Heart right ventricle (tissue), 16 donors: ENCODE measurements at places on chromosomes 16 and 17. TPM values are rescaled to one million over a fixed set of nuclear protein-coding genes. Genes with fewer than 3 reads are reported as not detected.

DNA sequence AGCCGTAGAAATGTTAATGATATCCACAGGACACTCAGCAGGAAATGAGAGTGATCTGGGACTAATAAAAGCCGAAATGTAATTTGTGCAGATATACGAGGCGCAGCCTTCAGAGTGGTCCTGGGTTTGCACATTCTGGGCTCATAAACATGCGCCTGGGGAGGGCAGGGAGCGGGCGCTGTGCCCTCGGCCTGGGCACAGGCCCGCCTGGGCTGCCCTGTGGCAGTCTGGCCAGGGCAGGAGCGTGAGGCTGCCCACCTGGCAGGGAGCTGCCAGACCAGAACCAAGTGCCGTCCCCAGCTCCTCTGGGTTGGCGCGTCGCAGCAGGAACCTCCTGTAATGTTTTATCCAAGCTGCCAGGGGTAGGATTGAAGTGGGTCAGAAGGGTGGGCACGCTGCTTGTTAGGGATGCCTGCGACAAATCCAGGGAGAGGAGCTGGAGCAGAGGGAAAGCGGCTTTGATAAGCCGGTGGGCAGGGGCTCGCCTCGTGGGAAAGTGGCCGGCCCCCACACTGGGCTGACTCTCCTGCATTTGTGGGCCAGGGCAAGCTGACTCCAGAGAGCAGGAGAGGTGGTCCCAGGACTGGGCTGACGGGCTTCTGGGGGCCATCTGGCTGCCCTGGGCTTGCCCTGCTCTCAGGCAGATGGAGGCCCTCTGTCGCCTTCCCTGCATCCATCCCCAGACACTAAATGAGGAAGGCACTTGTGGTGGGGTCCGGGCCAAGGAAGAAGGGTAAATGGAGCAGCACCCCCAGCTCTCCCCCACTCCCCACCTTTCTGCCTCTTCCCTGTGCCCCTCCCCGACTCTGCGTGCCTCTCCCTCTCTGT lies 45.9 kb downstream of the SREBF1 start:
- no peak overlapping the region for H3K4me3 ChIP-seq
- DNase-seq = no peak
- H3K36me3 ChIP-seq = peaks cover 28% of the 10 kb centered on the region
- peaks cover 61% of the 10 kb centered on the region for H3K4me1 ChIP-seq
- H3K27me3 ChIP-seq = no peaks in the 10 kb centered on the region

- H3K4me1 ChIP-seq = peaks cover 8% of the 10 kb centered on the region
- DNase-seq = no peak
- peaks cover 52% of the 10 kb centered on the region for H3K27me3 ChIP-seq
- H3K36me3 ChIP-seq = no peaks in the 10 kb centered on the region
- no peak overlapping the region for H3K27ac ChIP-seq
These were observed 1.0 kb downstream of the SRCIN1 start for GRCh38 chr17:38604479-38605403.

GRCh38 chr16:74673876-74674275 lies 7.2 kb upstream of the RFWD3 start:
- no peak overlapping the region for H3K27ac ChIP-seq
- no peak overlapping the region for H3K4me3 ChIP-seq
- no peaks in the 10 kb centered on the region for H3K4me1 ChIP-seq
- DNase-seq = no peak

- H3K27me3 ChIP-seq = no peaks in the 10 kb centered on the region
- peak overlapping the region; percentile 82 for H3K4me3 ChIP-seq
- peak; percentile 14 for DNase-seq
These were observed 861 bp downstream of the RAB11FIP3 start for GRCh38 chr16:426115-426905.

DNA sequence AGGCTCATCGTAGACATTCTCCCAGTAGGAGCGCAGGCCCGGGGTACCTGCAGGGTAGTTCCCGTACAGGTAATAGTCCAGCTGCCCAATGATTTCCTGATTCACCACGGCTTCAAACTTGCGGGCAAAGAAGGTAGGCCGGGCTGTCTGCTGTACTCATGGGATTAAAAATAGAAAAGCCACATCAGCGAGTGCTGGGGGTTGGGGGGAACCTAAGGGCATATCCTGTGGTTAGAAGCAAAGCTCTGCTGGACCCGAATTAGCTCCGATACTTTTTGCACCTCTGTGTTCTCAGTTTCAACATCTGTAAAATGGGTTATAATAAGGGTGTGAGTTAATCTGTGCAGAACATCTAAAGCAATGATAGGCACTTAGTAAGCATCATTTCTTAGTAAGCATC lies 336.2 kb downstream of the XYLT1 start:
- DNase-seq = no peak
- H3K27ac ChIP-seq = no peak overlapping the region
- H3K4me3 ChIP-seq = no peak overlapping the region
- no peaks in the 10 kb centered on the region for H3K36me3 ChIP-seq

DNA sequence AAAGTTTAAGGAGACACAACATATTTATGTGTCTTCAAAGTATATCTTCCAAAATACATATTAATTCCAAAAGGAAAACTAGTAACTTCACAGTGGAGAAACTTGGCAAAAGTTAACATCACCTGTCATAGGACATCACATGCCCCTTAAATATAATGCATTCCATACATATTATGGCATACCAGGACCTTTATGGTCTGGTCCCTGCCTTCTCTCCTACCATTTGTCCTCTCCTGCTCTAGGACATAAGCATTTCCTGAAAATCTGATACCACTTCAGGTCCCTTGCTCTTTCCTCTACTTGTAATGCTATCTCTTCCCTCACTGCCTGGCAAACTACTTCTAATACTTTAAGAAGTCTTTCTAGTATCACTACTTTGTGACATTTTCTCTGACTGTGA lies 168.1 kb upstream of the RBL2 start:
- no peak for DNase-seq
- no peak overlapping the region for H3K27ac ChIP-seq
- no peak overlapping the region for H3K4me3 ChIP-seq

- DNase-seq = no peak
- H3K27me3 ChIP-seq = no peaks in the 10 kb centered on the region
- no peak overlapping the region for H3K27ac ChIP-seq
- no peak overlapping the region for H3K4me3 ChIP-seq
- no peaks in the 10 kb centered on the region for H3K4me1 ChIP-seq
- H3K36me3 ChIP-seq = no peaks in the 10 kb centered on the region
These were observed 43.2 kb upstream of the DNAJA2 start for GRCh38 chr16:47016700-47017133.

DNA sequence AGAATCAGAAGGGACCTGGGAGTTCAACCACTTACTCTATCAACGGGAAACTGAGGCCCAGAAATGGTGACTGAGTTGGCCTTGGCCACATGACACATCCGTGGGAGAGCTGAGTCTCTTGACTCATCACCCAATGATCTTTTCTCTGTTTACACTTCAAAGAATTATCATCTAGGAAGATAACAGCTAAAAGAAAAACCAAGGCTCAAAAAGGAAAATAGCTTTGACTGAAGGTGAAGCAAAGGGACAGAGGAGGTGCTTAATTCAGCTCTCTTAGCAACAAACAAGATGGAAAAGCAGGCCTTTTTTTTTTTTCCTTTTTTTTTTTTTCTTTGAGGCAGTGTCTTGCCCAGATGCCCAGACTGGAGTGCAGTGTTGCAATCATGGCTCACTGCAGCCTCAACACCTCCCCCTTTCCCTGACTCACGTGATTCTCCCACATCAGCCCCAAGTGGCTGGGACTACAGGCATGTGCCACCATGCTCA lies 16.7 kb downstream of the ERCC4 start:
- H3K4me1 ChIP-seq = peaks cover 9% of the 10 kb centered on the region
- no peak overlapping the region for H3K27ac ChIP-seq
- DNase-seq = no peak

DNA sequence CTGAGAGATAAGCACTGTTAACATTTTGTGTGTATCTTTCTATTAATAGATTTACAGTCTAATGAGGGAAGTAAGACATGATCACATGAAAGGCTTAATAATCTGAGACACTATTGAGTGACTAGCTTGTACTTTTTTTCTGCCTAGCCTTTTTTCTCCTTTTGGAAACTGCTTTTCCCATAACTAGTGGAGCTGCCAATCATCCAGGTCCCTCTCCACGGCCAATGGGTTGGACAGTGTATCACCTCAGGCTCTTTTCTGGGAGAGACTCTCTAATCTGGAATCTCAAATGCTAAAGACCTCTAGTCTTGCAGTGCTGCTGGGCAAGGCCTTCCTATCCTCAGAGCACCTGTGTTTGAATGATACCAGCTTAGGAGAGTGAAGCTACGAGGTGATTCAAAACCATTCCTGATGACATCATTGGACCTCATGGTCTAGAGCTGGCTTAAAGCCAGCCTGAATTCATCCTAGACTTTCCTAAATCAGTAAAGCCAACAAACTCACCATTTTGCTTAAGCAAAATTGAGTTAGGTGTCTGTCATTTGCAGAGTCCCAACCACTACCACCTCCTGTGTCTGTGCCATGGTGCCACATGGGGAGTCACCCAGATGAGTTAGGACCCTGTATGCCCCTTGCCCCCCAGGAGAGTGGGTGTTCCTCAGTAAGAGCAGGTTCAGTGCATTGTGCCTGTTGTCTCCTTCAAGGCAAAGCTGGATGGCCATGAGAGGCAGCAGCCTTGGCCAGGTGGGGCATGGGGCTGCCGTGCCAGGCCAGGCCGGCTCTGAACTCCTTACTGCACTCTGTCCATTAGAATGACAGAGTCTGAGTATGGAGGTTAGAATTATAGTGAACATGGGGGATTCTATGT lies 62.9 kb downstream of the SPECC1 start:
- H3K36me3 ChIP-seq = no peaks in the 10 kb centered on the region
- peak overlapping the region; percentile 42 for H3K27ac ChIP-seq
- no peaks in the 10 kb centered on the region for H3K27me3 ChIP-seq
- DNase-seq = no peak
- H3K4me3 ChIP-seq = no peak overlapping the region

- no peaks in the 10 kb centered on the region for H3K27me3 ChIP-seq
- no peaks in the 10 kb centered on the region for H3K36me3 ChIP-seq
- no peak for DNase-seq
- no peaks in the 10 kb centered on the region for H3K4me1 ChIP-seq
These were observed 56.0 kb downstream of the CEP112 start for GRCh38 chr17:66135896-66136295.

DNA sequence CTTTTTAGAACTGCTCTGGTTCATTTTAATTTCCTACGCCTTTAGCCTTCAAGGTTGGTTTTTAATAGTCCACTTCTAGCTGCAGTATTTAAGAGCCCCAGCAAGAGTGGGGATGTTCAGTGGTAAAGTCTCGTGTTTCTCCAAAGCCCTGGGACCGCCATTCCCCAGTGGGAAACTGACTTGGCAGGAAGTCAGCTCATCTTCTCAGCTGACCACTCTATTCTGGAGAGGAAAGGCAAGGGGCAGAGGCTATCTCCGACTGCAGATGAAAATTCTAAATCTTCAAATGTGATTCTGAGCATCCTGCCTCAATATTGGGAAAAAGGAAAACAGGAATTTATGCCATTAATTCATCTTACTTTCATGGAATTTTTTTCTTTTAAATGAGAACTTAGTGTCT lies 35.5 kb downstream of the HS3ST3B1 start:
- no peaks in the 10 kb centered on the region for H3K36me3 ChIP-seq
- H3K4me1 ChIP-seq = peaks cover 4% of the 10 kb centered on the region
- no peak overlapping the region for H3K4me3 ChIP-seq
- no peak overlapping the region for H3K27ac ChIP-seq
- no peak for DNase-seq

GRCh38 chr16:87744750-87745514 lies 20.9 kb downstream of the KLHDC4 start:
- H3K4me3 ChIP-seq = no peak overlapping the region
- DNase-seq = no peak
- peaks cover 8% of the 10 kb centered on the region for H3K4me1 ChIP-seq
- H3K27me3 ChIP-seq = no peaks in the 10 kb centered on the region
- H3K36me3 ChIP-seq = no peaks in the 10 kb centered on the region
- no peak overlapping the region for H3K27ac ChIP-seq

GRCh38 chr16:15764112-15764511 lies 92.7 kb downstream of the MYH11 start:
- peaks cover 3% of the 10 kb centered on the region for H3K27me3 ChIP-seq
- H3K27ac ChIP-seq = no peak overlapping the region
- H3K36me3 ChIP-seq = no peaks in the 10 kb centered on the region
- no peak overlapping the region for H3K4me3 ChIP-seq

DNA sequence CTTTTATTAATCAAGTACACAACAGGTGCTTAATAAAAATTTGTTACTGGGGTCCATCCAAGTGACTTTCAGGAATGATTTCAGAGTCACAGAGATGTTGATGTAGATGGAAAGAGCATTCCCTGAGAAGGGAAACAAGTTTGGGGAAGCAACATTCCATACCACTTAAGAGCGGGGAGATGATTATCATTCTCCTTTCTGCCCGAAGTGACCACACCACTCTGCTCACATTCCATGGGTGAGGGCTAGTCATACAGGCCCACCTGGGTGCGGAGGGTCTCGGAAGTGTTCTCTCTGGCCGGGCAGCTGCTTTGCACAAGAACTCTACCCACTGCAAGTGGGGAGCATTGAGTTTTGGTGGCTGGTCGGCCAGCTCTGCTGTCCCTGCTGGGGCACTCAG lies 231.4 kb downstream of the SNX29 start:
- no peaks in the 10 kb centered on the region for H3K4me1 ChIP-seq
- H3K4me3 ChIP-seq = no peak overlapping the region
- H3K27ac ChIP-seq = no peak overlapping the region
- no peaks in the 10 kb centered on the region for H3K27me3 ChIP-seq
- DNase-seq = no peak
- no peaks in the 10 kb centered on the region for H3K36me3 ChIP-seq

DNA sequence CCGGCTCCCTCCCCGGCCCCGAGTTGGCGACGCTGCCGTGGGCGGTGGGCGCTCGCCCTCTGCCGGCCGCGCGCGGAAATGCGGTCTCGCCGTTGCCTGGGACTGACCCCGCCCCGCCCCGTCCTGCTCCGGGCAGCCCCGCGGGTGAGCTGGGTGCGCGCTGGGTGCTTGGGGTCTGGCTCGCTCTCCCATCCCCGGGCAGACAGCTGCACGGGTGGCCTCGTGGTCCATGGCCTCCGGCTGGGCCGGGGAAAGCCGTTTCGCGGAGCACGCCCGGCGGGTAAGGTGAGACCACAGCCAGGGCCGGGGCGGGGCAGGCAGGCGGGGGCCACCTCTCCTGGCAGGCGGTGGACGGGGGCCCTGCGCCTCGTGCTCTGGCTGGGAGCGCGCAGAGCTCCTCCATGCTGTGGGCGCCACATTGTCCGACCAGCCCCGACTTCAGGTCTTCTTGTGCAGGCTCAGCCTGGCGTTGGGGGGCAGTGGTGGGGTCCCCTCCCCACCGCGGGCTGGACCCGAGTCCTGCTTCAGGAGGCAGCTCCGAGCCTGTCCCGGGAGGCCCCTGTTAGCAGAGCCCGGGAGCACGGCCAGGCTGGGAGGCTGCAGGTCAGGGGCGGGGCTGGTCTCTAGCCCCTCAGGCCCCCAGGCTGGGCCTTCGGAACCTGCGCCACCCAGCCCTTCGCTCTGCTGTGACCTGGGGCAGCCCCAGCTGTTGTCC lies 7.0 kb upstream of the C1QTNF8 start:
- H3K27me3 ChIP-seq = peaks cover 21% of the 10 kb centered on the region
- peaks cover 16% of the 10 kb centered on the region for H3K4me1 ChIP-seq
- no peaks in the 10 kb centered on the region for H3K36me3 ChIP-seq
- no peak overlapping the region for H3K4me3 ChIP-seq

GRCh38 chr17:77381185-77381700 lies 240.5 kb downstream of the SEC14L1 start:
- no peaks in the 10 kb centered on the region for H3K27me3 ChIP-seq
- H3K27ac ChIP-seq = peak overlapping the region; percentile 7
- H3K36me3 ChIP-seq = no peaks in the 10 kb centered on the region

The ITGA2B gene
- polyA plus RNA-seq = 0.30 TPM

The CRHR1 gene
- not detected for polyA plus RNA-seq

The CDH16 gene
- 0.15 TPM for polyA plus RNA-seq

The ZNF668 gene
- 7.6 TPM for polyA plus RNA-seq

The PPY gene
- not detected for polyA plus RNA-seq

The TEX19 gene
- polyA plus RNA-seq = not detected
